ENCODE measurements at places on chromosomes 13 and 19.

GRCh38 chr13:65473196-65473595, 1756.9 kb downstream of the PCDH9 start:
- DNase-seq: no peak

- DNase-seq: no peak
Measured at GRCh38 chr19:19110410-19111135, 27.7 kb downstream of the TMEM161A start.

GRCh38 chr19:50464348-50464747, 12.0 kb upstream of the EMC10 start:
- DNase-seq: no peak

- DNase-seq: no peak
Measured at GRCh38 chr19:33631609-33631973, 9.8 kb downstream of the CHST8 start.

DNA sequence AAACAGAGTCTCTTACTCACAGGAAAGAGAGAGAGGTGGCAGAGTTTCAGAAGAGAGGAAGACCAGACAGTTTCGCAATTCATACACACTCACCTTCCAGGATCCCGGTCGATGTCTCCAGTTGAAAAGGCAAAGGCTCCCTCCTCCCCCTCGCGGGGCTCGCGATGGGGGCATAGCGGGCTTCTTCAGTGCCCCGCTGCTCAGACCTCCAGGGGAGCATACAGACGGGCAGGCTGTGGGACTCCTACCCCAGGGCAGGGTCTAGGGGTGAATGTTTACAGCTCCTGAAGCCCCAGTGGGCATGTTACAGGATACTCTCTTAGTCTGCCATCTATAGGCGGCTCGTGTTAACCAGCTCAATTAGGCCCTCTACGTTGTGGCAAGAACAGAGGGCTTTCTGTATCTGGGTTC, 139.2 kb downstream of the SLITRK5 start:
- no peak for DNase-seq

- DNase-seq: no peak
Measured at GRCh38 chr13:24002206-24002815, 105.0 kb upstream of the C1QTNF9B start.

GRCh38 chr13:113579686-113580085, 4.9 kb upstream of the TFDP1 start:
- DNase-seq: no peak

DNA sequence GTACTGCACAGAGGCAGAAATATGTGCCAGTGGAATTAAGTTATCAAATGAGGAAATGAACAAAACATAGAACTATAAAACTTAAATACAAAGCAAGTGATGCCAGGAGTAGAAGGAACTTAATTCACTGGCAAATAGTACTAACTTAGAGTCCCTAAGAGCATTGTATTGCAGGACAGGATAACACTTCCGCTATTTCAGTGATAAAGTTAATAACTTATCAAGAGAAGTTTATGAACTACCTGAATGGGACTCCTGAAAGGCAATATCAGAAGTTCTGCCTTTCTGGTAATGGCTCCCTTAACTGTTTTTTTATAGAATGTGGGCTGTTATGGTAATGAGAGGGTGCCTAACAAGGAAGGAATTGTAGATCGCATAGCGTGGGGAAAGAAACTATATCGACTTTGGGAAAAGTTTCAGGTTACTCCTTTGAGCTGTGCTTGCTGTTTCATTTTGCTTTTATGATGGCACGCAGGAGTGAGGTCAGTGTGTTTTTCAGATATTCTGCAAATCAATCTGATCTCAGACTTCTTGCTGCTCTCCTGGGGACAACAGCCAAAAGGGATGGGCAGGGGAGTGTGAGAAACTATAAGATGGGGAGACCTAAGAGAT, 95.3 kb upstream of the MLNR start:
- no peak for DNase-seq

GRCh38 chr13:93298713-93299112, 72.1 kb downstream of the GPC6 start:
- DNase-seq: no peak

- peak; percentile 59 for DNase-seq
Measured at GRCh38 chr13:45700971-45701900, 884 bp upstream of the CBY2 start.

DNA sequence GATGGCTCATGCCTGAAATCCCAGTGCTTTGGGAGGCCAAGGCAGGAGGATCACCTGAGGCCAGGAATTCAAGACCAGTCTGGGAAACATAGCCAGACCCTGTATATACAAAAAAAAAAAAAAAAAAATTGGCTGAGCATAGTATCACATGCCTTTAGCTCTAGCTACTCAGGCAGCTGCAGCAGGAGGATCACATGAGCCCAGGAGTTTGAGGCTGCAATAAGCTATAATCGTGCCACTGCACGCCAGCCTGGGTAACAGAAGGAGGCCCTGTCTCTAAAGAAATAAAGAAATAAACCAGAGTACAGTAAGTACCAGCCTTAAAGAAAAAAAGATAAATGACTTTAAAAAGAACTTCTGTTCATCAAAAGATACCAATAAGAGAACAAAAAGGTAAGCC, 52.9 kb downstream of the FAM124A start:
- no peak for DNase-seq

GRCh38 chr19:10952809-10953208, 8.0 kb upstream of the SMARCA4 start:
- no peak for DNase-seq

DNA sequence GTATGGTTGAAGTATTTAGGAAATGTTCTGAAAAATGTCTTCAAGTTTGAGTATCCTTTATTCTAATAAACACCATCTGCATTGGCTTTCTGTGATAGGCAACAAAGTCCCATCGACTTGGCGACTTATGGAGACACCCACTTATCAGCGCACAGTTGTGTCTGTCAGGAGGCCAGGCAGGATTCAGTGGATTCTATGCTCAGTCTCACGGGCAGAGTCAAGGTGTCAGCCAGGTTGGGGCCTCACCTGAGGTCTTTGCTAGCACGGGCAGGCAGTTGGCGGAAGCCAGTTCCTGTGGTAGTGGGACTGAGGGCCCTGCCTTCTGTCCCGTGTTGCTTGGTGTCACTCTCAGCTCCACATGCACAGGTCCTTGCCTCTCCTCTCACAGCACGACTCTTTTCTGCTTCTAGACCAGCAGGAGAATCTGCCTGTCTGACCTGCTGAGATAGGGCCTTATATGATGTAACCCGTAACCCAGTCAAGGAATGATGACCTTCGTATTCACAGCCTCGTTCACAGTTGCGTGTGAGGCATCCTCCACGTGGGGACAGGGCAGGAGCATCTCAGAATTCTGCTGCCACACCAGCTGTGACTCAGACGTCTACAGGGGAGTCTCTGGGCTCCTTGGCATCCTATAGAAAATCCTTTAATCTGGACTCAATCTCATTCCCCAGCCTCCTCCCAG, 10.0 kb downstream of the CUL4A start:
- DNase-seq: no peak

DNA sequence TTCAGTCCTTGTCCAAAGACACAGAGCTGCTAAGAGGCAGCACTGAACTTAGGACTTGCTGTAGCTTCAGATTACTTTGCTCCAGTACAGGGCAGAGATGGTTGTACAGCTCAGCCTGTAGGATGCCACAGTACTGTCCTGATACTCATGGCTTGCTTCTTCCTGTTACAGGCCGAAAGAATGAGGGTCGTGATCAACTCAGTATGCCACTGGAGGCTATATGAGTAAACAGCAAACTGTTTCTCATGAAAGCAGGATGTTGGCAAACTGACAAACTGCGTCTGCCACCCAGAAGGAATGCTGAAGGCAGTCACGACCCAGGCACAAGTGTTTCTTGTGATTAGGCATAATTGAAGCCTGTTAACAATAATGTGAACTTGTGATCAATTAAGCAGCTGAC, 2.8 kb downstream of the ZNF749 start:
- no peak for DNase-seq

GRCh38 chr19:53158119-53158656, 665 bp downstream of the ZNF347 start:
- DNase-seq: peak; percentile 28

DNA sequence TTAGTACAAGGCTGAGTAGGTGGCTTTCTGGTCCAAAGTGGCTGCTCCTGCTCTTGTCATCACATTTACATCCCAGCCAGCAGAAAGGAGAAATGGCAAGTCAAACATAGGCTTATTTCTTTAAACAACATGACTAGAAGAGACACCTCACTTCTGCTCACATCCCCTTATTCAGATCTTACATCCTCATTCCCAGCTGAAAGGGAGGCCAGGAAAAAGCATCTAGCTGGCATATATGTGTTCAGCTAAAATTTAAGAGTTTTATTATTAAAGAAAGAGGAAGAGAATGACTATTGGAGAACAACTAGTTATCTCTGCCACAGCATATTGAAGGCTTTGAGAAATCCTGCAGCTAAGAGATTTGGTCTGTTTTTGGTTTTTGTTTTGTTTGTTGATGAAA, 34.1 kb downstream of the RGCC start:
- peak; percentile 9 for DNase-seq

DNA sequence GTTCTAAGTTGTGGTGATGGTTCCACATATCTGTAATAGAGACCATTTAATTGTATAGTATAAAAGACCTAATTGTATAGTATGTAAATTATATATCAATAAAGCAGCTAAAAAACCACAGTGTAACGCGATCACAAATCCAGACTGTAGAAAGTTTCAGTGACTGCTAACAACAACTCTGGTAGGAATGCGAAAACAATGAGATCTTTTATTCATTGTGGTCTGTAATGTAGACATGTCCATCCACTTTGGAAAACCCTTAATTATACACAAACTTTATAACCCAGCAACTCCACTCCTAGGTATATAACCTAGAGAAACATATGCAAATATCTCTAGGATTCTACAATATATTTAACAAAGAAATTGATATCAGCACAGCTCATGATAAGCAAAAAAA, 549.5 kb downstream of the SLITRK1 start:
- DNase-seq: no peak

- no peak for DNase-seq
Measured at GRCh38 chr13:31168736-31169135, 7.0 kb upstream of the HSPH1 start.

GRCh38 chr13:35669321-35669720, 192.8 kb upstream of the MAB21L1 start:
- DNase-seq: no peak

DNA sequence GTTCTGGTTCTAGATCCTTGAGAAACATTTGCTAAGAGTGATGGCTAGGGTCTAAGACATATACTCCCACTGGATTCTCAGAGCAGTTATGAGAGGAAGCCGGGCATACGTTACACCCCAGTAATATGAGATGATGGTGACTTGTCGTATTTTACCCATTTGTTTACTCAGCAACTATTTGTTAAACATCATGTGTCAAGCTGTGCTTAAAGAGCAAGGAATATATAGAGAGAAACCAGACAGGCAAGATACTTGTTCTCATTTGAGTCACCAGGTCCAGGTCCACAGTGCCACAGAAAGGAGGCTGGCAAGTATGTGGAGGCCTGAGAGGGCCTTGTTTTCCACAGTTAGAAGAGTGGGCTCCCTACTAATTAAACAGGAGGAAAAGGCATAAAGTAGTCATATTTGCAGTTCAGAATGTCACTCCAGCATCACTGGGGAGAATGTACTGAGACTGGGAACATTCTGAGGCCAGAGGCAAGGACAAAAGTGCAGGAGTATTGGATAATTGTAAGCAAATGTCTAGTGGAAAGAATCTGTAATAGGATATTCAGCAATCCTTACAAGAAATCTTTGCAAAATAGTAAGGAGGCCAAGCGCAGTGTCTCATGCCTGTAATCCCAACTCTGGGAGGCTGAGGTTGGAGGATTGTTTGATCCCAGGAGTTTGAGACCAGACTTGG, 142.2 kb downstream of the IRS2 start:
- no peak for DNase-seq
